M059J (cell line): ENCODE measurements at places on chromosomes 12 and 14. TPM values are rescaled to one million over a fixed set of nuclear protein-coding genes. Genes with fewer than 3 reads are reported as not detected.

KLRC2 gene
- total RNA-seq = not detected in 2 replicates

NOP9 gene
- 8.9 and 14.0 TPM in 2 replicates for total RNA-seq

CD163 gene
- not detected in 2 replicates for total RNA-seq

FERMT2 gene
- total RNA-seq = 64.2 and 80.1 TPM in 2 replicates

ASPG gene
- not detected in 2 replicates for total RNA-seq

GARIN6 gene
- total RNA-seq = not detected in 2 replicates

SYNDIG1L gene
- total RNA-seq = not detected in 2 replicates

OR6C3 gene
- total RNA-seq = not detected in 2 replicates

HSPB8 gene
- 16.3 and 18.4 TPM in 2 replicates for total RNA-seq

PEX5 gene
- 13.9 and 18.0 TPM in 2 replicates for total RNA-seq
